ENCODE measurements at places on chromosomes 11 and 22.
A peak's percentile ranks its signal among the peaks of the same experiment; 100 is the strongest.

GRCh38 chr11:76241243-76242000 lies 35.1 kb upstream of the WNT11 start:
- no peak for DNase-seq

DNA sequence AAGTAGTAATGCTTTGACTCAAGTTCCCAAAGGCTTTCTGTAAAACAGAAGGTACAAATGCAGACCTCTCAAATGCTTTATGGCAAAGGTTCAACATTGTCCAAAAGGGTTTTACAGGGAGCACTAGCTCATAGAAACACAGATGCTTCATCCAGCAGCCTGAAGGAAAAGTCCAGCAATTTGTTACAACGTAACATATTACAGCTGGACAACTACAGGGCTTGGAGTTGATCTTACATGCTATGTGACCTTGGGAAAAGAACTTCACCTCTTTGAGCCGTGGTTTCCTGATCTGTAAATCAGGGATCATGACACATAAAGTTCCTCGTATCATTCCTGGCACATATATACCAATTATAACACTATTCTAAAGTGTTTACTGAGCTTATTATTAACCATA lies 84.9 kb downstream of the DDIAS start:
- no peak for DNase-seq

GRCh38 chr22:46687460-46687859 lies 50.6 kb downstream of the CERK start:
- no peak for DNase-seq

- no peak for DNase-seq
Measured at GRCh38 chr11:10387206-10388083, 67.6 kb upstream of the AMPD3 start.

DNA sequence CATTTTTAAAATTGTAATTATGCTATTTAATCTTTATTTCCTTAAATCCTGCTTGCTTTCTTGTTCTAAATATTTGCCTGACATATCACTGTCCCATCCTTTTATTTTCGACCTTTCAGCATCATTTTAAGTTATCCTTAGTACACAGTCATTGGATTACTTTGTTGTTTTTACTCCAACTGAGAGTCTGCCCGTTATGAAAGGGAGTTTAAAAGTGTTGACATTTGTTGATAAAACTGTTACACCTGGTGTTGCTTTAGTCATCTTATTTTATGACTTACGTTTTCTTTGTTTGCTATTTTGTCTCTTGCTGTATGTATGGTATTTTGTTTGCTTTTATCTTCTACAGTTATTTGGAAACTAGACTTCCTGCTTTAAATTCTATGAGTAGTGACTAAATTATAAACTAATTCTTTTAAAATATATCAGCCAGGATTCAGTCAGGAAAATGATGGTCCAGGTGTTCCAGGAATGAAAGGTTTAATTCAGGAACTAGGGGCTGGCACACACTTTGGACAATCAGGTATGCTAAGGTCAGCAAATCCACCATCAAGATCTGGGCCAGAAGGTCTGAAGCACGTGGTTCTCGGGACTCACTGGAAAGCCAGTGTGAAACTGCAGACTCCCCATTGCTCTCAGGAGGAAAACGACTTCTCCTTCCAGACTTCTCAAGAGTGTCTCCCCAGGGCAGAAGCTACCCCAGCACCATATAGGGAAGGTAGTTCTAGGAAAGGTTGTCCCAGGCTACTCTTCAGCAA lies 86.0 kb downstream of the RASSF10 start:
- DNase-seq, result no peak

DNA sequence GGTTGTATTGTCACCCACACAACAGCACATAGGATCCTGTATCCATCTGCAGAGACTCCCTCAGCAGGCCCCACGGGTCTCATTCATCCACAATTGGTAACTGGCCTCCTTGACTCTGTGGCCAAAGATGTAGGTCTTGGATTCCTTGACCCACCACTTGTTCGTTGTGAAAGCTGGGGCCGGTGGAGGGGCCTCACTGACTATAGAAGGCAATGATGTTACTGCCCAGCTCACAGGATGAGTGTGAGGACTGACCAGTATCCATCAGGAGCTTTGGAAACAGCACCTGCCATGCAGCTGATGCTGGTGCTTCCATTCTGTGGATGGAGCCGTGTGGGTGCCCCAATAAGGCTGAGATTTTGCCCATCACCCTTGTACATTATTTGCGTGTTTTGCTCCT lies 615.7 kb downstream of the BRD1 start:
- DNase-seq, result no peak

DNA sequence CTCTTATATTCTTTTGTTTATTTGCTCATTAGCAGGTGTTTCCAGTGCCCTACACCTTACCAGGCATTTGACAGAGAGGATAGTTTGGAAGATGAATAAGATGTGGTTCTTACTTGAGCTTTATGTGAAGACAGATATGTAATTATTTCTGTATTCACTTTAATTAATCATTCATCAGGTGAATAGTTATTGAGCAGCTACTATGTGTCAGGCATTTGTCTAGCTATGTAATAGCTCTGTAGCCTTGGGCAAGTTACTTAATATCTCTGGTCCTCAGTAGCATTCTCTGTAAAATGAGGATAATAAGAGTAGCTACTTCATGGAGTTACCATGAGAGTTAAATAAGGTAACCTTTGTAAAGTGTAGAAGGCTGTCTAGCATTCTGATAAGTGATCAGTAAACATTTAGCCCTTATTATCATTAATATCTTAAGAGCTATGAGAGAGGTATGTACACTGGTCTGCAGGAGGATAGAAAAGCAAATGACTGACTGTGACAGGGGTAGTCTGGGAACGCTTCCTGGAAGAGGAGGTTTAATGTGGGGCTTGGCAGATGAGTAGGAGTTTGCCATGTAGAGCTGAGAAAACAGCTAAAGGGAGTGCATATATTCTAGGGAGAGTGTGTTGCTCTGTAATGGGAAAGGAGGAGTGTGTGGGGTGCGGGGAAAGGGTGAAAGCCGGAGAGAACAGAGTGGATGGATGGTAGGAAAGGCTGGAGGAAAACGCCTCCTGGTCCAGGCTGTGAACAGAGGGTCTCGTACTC lies 56.1 kb downstream of the MICAL2 start:
- no peak for DNase-seq

DNA sequence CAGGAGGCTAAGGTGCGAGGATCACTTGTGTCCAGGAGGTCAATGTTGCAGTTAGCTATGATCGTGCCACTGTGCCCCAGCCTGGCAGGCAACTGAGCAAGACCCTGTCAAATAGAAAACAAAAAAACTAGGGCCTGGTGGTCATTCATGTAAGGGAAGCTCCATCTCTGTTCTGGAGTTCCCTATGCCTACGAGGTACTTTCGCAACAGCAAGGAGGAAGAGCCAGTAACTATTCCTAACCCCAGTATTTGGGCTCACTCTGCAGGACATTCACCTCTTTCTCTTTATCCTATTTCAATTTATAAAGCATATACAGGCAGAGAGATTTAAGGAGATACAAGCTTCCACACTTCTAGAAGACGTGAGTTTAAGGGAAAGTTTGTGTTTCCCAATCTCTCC lies 46.6 kb downstream of the RDX start:
- DNase-seq, result no peak

- DNase-seq, result peak; percentile 28
Measured at GRCh38 chr11:20647976-20648565, 21.3 kb upstream of the NELL1 start.

GRCh38 chr11:13260201-13260962 lies 17.2 kb upstream of the BMAL1 start:
- no peak for DNase-seq

- no peak for DNase-seq
Measured at GRCh38 chr11:66454247-66454646, 12.5 kb upstream of the PELI3 start.

DNA sequence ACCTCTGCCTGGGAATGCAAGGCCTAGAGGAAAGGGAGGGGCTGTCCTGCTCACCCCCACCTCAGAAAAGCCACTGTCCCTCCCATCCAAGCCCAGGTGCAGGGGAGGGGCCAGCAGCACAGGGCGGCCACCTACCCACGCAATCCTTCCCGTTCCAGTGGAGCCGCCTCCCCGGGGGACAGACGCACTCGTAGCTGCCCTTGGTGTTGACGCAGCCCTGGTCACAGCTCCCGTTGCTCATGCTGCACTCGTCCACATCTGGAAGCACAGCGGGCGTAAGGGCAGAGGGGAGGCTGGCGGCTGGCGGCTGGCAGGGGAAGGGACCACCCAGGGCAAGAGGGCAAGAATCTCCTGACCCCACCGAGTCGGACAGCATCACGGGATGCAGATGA lies 40.3 kb upstream of the TTLL12 start:
- no peak for DNase-seq

DNA sequence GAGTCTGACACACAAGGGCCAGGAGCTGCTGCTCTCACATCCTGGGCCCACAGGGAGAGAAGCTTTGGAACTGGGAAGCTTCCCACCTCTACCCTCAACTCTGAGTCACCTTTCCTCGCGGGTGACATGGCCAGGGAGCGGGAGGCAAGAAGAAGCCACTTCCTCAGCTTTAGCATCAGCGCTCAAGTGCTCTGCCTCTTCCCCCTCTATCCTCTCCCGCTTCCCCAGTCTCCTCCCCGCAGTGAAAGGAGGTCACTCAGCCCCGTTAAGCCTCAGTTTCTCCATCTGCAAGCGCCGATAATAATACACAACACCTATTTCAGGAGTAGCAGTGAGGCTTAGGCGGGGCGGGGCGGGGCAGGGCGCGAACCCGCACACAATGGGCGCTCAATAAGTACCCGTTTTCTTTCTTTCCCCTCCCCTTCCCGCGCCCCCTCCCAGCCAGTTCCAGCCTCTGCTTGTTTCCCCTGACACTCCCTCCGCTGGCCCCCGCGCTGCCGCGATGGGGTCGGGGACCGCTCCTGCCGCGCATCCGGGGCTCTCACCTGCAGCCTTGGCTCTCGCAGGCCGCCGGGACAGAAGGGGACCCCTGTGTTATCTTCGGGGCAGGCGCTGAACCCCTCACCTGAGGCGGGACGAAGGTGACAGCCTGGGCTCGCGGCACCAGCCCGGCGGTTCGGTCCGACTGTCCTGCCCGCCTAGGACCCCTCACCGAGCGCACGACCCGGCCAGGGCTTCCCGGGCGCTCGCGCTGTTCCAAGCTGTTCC lies 892 bp downstream of the GDPD5 start:
- DNase-seq, result no peak

- no peak for DNase-seq
Measured at GRCh38 chr11:5910540-5910939, 17.5 kb downstream of the OR52E5 start.

DNA sequence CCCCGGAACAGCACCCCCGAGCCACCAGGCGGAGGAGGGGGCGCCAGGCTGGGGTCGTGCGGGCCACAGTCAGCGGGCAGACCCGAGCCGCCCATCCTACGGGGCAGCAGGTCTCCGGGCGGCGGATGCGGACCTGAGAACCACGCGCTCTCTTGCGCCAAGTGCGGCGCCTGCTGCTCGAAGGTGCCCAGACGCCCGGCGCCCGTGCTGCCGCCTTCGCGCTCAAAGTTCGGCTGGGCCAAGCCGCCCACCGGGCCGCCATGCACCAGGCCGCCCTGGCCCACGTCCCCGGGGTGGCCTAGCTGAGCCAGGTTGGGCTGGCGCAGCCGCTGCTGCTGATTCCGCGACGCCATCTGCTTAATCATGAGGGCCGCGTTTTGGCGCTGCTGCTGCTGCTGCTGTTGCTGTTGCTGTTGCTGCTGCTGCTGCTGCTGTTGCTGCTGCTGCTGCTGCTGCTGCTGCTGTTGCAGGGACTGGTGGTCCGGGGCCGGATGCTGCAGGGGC lies 3.0 kb downstream of the MN1 start:
- no peak for DNase-seq

DNA sequence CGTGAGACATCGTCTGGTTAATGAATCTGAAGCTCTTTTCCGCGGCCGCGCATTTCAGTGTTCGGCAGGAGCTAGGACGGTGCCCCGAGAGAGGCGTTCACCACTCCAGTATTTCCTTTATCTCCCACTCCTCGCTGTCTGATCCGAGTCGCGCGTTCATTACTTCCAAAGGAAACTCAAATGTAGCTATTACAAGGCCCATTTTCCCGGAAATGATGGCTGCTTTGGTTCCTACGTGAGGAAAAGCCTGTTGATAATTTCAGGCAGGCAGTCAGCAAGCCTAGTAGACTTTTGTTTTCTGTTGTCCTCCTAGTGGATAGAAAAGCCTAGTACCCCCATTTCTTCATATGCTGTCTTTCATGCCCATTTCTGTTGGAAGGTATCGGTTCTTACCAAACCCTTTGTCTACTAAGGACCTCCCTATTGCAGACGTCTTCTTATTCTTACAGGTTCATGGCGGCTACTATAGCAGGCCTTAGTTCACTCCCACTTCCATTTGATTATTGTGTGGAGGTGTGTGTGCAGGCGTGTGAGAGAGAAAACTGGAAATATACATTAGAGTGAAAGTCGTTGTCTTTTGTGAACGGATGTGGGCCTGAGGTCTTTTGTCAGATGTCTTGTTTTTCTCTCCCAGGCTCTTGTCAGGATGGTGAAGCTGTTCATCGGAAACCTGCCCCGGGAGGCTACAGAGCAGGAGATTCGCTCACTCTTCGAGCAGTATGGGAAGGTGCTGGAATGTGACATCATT lies 737 bp downstream of the RBM4 start:
- DNase-seq, result no peak

DNA sequence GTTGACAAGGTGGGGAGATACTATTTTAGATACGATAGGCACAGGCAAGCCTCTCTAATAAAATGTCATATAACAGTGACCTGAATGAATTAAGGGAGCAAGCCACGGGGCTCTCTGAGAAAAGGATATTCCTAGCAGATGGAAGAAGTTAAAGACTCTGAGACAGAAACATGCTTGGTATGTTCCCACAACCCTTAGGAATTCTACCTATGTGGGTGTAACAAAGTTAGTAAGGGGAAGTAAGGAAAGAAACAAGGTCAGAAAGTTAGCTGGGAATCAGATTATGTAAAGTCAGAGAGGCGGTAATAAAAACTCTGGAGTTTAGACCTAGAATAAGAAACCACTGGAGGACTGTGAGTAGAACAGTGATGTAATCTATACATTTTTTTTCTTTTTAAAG lies 59.7 kb upstream of the GDPD4 start:
- DNase-seq, result no peak

DNA sequence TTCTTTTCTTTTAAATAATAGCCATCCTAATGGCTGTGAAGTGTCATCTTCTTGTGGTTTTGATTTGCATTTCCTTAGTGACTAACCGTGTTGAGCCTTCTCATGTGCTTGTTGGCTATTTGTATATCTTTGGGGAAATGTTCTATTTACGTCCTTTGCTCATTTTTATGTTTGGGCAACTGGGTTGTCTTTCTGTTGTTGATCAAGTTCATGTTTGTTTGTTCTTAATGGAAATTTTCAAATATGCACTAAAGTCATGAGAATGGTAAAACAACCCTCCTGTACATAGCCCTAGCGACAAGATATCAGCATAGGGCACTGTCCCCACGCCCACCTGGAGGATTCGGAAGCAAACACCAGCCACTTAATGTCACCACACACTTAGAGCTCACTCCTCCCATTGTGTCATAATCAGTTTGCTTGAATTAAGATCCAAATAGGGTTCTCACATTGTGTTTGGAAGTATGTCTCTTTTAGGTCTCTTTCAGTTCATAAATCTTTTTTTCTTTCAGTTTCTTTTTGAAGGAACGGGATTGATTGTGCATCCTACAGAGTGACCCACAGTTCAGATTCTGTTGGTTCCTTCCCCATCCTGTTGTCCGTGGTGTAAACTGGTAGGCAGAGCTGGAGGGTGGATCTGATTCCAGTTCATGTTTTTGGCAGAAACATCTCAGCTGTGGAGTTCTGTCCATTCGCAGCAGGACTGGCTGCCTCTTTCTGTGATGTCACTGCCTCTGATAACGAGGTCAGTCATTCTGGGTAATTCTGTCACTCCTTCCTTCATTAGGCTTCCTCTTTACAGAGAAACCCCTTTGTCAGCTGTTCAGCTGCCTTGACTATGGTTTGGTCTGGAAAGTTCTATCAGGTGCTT lies 26.4 kb upstream of the ADORA2A start:
- DNase-seq, result no peak

Measured in GM18507 (cell line).